ENCODE measurements at places on chromosomes 7 and 10.

DNA sequence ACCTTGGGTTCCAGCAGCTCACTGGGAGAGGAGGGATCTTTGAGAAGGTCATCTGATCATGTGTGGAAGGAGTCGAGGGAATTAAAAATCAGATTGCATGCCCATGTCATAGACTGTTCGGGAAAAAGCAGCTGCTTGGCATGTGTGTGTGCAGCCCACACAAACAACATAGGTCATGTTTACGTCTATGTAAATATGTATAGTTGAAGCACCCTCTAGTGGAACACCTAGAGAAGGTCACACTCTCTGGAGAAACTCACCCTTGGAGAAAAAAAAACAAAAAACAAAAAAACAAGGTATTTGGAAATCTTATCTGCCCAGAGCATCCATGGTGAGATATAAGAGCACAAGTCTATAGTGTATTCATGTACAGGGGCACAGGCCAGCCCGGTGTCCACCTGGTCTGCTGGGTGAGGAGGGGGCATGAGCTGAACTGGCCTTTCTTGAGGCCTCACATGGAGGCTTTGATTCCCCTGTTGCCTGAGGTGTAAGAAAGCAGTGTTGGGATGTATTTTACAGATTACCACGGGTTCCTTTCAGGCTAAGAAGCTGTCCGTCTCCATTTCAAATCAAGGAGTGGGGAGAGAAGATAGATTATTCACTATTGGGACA is 98.0 kb downstream of the NPY start:
- no peak for DNase-seq

- no peak for DNase-seq
Measured at GRCh38 chr7:81690251-81690650, 79.6 kb downstream of the HGF start.

DNA sequence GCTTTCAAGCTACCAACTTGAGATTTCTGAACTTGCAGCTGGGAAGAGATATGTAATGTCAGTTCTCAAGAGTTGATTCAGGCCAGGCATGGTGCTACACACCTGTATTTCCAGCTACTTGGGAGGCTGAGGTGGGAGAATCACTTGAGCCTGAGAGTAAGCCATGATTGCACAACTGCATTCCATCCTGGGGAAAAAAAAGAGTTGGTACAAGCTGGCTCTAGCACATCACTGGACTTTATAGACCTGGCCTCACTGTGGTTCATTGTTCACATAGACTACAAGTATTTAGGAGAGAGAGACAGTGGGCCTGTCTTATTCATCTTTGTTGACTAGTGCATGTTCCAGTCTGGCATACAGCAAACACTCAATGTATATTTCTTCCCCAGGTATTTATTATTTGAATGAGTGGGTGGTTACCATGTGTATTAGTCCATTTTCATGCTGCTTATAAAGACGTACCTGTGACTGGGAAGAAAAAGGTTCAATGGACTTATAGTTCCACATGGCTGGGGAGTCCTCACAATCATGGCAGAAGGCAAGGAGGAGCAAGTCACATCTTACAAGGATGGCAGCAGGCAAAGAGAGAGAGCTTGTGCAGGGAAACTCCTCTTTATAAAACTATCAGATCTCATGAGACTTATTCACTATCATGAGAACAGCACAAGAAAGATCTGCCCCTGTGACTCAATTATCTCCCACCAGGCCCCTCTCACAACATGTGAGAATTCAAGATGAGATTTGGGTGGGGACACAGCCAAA is 176.5 kb downstream of the PFKFB3 start:
- DNase-seq: no peak

DNA sequence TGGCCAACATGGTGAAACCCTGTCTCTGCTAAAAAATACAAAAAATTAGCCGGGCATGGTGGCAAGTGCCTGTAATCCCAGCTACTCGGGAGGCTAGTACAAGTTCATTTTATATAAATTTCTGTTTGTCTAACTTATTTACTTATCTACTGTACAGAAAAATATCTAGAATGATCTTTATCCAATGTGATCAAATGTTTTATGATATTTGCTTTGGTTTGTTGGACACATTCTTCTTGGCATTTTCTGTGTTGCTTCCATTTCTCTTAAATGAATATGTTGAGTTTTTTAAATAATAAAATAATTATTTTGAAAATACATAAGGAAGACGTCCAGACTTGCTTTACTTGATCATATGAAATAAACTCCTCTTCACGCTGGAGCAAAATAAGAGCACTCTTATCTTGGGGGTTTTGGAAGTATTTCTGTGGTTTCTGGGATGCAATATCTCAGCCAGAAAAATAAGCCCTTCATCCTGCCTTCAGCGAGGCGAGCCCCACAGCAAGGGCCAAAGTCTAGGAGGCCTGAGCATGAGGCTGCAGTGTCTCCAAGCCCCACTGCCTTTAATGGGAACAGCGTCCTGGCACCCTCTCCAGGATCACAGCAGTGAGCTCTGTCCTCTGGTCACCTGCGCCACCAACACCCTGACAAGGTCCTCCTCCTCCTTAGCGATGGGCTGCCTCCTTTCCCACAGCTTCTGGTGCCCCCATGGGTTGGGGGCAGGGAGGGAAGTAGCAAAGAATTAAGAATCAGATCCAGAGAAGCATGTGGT is 480.2 kb downstream of the KCNMA1 start:
- no peak for DNase-seq

- DNase-seq: no peak
Measured at GRCh38 chr10:12906051-12906541, 95.4 kb downstream of the CCDC3 start.

DNA sequence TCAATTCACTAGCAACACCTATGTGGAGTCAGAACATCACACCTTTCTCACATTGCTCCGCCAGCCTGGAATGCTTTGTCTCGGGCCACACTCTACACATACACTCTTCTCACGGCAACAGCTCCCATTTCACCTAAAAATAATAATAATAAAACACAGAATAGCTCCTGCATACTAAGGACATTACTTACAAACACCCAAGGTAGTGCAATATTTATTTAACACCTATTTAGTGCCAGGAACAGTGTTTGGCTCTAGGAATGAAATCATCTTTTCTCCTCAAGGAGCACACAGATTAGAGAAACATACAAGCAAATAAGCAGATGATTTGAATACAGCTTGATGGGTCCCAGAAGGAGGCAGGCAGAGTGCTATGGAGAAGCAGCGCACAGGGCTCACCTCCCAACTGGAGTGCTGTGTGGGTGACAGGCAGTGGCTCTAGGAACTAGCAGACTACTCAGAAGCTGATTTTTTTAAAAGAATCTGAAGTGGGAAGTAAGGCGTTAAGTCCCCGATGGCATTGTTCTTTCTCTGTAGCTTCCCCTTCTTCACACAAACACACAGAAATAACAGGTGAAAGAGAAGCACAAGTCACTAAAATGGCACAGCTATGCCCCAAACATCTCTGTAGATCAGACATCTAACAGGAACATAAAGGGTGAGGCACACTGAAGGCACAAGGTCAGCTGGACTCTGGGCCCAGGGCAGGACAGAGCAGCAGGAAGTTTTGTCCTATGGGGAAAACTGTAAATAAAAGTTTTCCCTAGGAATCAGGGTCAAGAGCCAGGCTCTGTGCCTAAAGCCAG is 16.7 kb downstream of the USP6NL start:
- no peak for DNase-seq

GRCh38 chr10:21526860-21527597 is 1.5 kb upstream of the SKIDA1 start:
- no peak for DNase-seq

DNA sequence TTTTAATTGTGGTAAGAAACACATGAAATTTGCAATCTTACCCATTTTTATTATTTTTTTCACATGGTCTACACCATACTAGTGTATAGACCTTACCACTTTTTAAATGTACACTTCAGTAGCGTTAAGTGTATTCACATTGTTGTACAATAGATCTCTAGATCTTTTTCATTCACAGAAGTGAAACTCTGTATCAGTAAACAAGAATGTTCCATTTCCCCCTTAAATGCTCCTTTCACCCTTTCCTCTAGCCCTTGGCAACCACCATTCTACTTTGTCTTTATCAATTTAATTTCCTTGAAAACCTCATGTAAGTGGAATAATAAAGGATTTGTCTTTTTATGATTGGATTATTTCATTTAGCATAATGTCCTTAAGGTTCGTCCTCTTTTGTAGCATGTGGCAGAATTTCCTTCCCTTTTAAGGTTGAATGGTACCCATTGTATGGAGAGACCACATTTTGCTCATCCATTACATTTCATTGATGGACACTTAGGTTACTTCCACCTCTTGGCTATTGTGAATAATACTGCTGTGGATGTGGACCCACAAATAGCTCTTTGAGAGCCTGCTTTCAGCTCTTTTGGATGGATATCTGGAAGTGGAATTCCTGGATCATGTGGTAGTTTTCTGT is 45.7 kb downstream of the SNX10 start:
- DNase-seq: no peak

- no peak for DNase-seq
Measured at GRCh38 chr10:72610466-72610865, 15.4 kb downstream of the MICU1 start.

- no peak for DNase-seq
Measured at GRCh38 chr7:93015779-93016481, 101.8 kb downstream of the SAMD9 start.

GRCh38 chr10:96380821-96381220 is 22.0 kb upstream of the OPALIN start:
- DNase-seq: no peak

GRCh38 chr7:111239437-111239836 is 148.5 kb downstream of the LRRN3 start:
- DNase-seq: no peak

DNA sequence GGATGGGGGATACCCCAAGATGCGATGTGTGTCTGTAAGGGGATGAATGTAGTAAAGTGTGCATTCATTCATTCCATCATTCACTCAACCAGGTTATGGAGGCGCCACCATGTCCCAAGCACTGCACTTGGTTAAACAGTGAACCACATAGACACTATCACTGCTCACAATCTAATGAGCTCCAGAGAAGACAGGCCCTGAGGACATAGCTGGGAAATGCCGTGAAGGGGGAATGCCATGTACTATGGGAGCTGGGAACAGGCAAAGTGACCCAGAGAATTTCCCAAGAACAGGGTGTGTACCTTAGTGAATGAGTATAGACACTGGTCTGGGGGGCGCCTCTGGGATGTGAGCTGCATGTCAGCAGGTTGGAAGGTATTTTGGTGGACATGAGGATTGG is 44.5 kb upstream of the LBX1 start:
- no peak for DNase-seq

DNA sequence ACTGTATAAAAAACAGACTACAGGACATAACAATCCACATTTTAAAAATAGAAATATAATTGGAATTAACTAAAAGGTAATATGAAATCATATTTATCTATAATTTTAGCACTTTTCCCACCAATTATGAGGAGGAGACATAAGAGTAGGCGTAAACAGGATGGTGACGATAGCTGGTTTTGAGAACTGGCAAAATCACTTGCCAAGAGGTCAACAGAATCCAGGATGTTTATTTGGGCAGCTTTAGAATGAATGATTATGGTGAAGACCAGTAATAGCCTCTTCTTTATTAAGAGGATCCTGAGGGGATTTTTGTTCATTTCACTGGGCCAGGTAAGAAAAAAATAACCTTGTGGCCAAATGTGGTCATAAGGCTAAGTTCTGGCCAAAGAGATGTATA is 67.2 kb downstream of the TPK1 start:
- DNase-seq: no peak

GRCh38 chr10:44427479-44427878 is 42.6 kb upstream of the CXCL12 start:
- DNase-seq: no peak

DNA sequence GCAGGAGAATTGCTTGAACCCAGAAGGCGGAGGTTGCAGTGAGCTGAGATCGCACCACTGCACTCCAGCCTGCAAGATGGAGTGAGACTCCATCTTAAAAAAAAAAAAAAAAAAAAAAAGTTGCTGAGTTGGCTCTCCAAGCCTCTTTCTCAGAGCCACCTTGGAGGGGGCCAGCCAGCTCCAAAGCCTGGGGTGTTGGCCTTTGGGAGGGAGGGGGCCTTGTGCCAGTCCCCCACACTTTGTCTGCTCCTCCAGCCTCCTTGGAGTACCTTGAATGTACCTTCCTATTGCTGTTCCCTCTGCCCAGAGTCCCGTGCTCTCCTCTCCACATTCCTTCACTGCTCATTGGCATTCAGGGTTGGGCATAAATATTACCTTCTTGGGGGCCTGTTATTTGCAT is 62.4 kb downstream of the GRK5 start:
- no peak for DNase-seq

- DNase-seq: no peak
Measured at GRCh38 chr7:50567715-50568261, 2.6 kb upstream of the DDC start.

All from T-cell (primary cell).